ENCODE measurements at places on chromosomes 2 and 18.

GRCh38 chr2:240322991-240323390 is 112.5 kb upstream of the GPC1 start:
- no peak for DNase-seq

DNA sequence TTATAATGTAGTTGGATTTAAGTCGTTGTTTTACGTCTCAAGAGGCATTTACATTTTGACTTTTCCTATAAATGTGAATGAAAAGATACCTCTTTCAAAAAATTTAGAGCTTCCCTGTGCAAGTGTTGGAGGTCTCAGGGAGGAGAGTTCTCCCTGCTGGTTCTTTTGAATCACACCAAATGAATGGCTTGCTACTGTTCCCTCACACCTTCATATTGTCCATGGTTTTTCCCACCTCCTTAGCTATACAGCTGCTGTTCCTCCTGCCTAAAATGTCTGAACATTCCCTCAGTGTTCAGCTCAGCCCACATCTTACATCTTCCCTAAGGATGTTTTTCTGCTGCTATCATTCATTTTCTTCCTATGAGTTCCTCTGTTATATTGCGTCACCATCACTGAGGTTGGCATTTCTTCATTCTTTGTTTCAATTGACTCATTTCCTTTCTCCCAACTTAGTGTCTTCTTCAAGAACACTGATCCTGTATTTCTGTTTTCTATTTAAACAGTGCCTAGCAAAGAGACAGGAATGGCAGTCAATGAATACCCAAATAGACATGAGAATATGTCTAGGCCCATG is 46.0 kb downstream of the COX7A2L start:
- no peak for DNase-seq

- DNase-seq = no peak
These were observed 172.7 kb upstream of the TRIB2 start for GRCh38 chr2:12543978-12544558.

- DNase-seq = no peak
These were observed 156.1 kb downstream of the DYSF start for GRCh38 chr2:71609441-71609840.

DNA sequence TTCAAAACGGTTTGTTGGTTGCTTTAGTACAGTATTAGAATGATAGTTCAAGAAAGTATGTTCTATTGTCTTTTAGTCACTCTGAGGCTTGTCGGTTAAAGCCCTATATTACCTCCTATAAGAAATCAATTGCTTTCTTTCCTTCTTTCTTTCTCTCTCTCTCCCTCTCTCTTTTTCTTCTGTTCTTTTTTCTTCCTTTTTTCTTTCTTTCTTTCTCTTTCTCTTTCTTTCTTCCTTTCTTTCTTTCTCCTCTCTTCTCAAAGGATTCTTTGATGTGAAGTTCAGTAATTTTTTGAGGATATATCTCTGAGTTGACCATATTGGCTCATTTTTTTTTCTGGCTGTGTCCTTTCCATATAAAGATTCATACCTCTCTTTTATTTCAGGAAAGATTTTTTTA is 249.4 kb downstream of the SRBD1 start:
- DNase-seq = no peak

GRCh38 chr2:191303140-191304005 is 58.2 kb downstream of the MYO1B start:
- DNase-seq = no peak

GRCh38 chr2:8486141-8486540 is 195.7 kb upstream of the ID2 start:
- no peak for DNase-seq

DNA sequence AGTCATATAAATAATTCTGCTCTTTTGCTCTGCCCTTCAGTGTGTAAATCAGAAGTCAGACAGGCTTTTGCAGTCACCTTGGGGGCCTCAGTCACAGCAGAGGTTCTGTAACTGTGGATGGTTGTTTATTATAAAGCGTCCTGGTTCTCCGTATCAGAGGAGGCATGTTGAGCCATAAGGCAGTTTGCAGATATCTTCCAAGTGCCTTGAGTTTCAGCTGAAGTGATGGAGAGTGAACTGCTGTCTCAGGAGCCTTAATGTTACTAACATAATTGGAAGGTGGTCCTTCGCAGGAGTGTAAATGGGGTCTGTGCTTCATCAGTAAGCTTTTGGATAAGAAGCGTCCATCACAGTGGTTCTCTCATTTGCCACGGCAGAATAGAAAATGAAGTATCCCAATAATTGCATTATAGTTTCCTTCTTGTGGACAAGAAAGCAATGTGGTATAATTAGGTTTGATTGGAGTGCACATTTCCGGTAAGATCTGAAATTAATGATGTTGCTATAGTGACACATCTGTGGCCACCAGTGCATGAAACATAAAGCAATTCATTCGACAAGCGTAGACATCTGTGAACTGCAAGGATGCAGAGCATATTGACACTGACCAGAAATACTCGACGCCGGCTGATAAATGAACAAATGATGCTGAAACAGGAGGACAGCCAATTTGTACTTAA is 112.5 kb upstream of the NFATC1 start:
- DNase-seq = no peak

DNA sequence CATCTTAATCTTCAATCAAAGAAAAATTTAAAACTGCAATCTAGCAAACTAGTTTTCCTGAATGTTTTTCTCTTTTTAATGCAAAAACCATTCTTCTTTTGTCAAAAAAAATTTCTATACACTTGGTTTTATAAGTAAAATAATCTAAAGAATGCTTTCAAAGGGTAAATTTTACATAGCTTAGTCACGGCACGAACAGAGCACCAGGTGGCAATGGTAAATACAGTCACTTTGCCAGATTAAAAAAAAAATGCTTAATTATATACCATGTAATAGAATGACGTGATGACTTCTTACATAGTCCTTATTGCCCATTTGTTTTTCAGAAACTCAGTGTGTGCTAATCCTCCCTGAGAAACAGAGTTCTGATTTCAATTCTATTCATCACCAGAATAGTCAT is 10.4 kb downstream of the FEZ2 start:
- no peak for DNase-seq

- no peak for DNase-seq
These were observed 25.4 kb upstream of the DTNB start for GRCh38 chr2:25698752-25699151.

- no peak for DNase-seq
These were observed 252.1 kb upstream of the TANK start for GRCh38 chr2:160908157-160908556.

GRCh38 chr2:113872201-113872600 is 17.7 kb upstream of the ACTR3 start:
- DNase-seq = no peak

DNA sequence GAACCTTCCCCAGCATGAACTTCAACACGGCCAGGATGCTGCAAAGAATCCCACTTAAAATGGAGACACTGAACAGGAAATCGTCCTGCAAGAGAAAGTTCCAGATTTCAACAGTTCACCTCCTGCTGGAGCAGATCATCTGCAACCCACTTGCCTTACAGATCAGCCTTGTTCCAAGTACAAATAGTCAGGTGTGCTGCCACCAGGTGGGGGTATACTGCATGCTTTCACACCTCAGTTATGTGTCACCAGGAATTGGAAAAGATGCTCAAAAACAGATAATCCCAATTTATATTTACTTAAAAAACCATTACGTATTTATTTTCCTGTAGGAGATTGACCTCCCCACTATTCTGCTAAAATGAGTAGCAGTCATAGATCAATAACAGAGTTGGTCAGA is 212.3 kb downstream of the MGAT5 start:
- DNase-seq = no peak

DNA sequence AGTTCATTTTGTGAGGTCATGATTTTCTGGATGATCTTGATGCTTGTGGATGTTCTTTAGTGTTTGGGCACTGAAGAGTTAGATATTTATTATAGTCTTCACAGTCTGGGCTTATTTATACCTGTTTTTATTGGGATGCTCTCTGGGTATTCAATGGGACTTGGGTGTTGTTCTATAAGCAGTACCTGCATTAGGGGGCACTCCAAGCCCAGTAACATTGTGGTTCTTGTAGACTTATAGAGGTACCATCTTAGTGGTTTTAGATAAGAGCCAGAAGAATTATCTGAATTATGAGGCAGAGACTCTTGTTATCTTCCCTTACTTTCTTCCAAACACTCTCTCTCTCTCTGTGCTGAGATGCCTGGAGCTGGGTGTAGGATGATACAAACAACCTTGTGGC is 470.0 kb downstream of the PIK3C3 start:
- DNase-seq = no peak

- no peak for DNase-seq
These were observed 3.0 kb upstream of the DLX1 start for GRCh38 chr2:172082105-172082943.

DNA sequence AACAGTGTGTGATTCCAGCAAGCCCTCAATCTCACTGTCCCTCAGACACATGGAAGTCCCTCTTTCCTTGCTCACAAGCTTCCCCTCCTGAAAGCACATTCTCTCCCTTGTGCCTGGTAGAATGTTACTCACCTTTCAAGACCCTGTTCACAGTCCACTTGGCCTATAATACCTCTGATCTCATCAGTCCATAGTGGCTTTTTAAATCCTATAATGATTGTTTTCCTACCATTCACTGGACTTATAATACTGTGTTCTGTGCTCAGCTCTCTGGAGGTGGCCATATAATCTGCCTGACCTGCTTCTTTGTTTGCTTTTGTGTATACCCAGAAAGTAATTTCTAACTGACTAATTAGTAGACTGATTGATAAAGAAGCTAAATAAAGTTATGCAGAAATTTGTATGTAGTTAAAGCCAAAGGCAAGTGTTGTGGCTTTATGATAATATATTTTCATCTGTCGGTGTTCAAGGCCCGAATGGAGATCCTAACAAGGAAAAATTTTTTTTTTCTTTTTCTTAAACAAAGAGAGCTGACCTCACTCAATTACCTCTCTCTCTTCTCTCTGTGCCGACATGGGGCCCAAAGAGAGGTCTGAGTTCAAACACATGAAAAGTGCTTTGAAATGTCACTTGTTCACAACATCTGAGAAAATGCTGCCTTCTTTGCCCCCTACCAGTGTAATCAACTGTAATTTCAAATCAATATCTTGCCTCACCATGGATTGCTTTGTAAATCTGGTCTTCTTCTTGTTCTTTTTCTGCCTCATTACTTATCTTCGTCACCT is 1033.0 kb upstream of the PIK3C3 start:
- DNase-seq = no peak

GRCh38 chr2:222353993-222354392 is 55.2 kb upstream of the PAX3 start:
- no peak for DNase-seq

DNA sequence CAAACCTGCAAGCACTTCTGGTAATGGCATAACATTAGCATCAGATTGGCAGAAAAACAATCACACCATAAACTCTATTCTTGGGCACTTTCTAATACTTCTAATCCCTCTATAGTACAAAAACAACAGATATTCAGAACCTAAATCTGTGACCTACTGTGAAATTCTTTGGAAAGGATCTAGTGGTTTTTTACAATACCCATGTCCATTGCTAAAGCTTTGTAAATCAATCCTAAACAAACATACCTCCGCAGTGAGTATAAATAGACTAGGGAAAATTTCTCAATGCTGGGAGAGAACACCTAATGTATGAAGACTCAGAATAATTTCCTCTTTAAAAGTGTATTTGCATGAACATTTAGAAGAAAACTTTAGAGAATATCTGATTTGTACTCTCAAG is 1098.5 kb upstream of the DDX18 start:
- DNase-seq = no peak

- no peak for DNase-seq
These were observed 159.8 kb upstream of the PIEZO2 start for GRCh38 chr18:11309172-11309571.

DNA sequence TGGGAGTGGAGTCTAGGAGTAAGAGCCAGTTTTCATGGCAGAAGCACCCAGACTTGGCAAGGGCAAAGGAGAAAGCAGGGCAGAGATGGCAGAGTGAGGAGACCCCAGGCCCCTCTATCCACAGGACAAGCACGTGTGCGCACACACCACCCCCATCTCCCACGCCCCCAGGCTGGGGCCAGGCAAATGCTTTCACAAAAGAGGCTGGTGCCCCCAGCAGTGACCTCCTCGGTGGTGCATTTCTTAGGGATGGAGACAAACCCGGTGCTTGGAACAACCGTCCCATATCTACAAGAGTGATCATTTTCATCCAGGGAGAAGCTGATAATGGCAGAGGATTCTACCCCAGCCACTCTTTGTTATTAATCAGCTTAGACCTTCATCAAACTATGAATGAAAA is 62.0 kb downstream of the KCNF1 start:
- DNase-seq = no peak

DNA sequence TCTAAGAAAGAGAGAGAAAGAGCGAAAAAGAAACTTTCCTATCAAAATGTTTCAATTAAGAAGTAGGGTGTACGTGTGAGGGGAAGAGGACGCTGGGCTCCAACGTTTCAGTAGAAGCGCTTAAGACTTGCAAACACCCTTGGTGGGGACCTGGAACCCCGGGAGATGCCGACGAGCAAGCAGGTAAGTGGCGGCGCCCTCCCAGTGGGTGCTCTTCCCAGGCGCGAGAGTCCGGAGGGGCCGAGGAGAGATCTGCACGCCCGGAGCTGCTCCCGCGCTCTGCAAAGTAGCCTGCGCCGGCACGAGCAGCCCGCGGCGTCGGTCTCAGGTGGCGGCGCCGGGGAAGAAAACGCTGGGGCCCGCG is 678 bp upstream of the OTX1 start:
- DNase-seq = no peak

DNA sequence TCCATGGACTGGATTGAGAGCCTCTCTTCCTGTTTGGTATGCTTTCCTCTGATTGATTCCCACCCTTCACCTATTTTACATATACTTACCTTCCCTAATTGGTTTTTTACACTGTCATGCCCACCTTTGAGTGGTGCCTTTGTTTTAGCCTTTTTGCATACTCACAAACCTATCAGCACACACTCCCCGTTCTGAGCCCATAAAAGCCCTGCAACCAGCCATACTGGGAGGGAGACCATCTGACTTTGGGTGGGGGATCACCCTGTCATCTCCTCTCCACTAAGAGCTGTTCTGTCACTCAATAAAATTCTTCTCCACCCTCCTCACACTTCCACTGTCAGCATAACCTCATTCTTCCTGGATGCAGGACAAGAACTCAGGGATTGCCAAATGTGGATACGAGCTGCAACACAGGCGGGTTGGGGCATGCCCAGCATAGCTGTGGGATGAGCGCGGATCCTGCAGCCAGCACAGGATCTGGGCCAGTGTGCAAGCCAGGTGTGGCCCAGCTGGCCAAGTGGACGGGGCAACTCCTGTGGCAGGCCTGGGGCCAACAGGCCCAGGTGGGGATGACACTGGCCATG is 9.4 kb upstream of the MOB1A start:
- no peak for DNase-seq

DNA sequence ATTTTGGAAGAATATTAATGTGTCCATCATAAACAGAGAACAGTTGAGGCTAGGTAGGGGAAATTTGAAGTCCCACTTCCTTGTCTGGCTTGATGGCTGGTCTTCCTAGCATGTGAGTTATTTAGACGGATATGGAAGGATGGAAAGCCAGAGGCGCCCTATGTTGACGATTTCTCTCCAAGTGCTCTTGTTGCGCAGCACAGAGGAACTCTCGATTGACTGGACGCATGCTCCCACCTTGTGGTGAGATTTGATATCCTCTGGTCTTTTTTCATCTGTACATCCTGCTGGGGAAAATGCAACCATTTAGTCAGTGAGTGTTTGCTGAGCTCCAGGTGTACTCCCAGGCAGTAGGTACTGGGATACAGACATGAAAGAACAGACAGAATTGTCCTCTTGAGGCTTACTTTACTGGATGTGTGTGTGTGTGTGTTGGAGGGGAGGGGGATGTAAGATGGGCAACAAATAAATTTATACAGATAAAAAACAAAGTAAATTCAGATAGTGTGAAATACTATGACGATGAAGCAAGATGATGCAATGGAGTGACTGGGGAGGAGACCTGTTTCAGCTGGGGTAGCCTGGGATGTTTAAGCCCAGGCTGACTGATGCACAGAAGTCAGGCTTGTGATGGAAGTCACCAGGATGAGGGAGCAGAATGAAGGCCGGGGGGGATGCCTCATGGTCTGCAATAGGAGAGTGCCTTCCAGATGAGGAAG is 137.2 kb downstream of the TRIM43 start:
- DNase-seq = no peak

Measured in stimulated activated CD8-positive, alpha-beta memory T cell treated with anti-CD3 and anti-CD28 coated beads, Interleukin-15, amount 100 ng/mL, for 24 hours (primary cell).